ENCODE measurements at places on chromosomes 3 and 15.
A peak's percentile ranks its signal among the peaks of the same experiment; 100 is the strongest.

DNA sequence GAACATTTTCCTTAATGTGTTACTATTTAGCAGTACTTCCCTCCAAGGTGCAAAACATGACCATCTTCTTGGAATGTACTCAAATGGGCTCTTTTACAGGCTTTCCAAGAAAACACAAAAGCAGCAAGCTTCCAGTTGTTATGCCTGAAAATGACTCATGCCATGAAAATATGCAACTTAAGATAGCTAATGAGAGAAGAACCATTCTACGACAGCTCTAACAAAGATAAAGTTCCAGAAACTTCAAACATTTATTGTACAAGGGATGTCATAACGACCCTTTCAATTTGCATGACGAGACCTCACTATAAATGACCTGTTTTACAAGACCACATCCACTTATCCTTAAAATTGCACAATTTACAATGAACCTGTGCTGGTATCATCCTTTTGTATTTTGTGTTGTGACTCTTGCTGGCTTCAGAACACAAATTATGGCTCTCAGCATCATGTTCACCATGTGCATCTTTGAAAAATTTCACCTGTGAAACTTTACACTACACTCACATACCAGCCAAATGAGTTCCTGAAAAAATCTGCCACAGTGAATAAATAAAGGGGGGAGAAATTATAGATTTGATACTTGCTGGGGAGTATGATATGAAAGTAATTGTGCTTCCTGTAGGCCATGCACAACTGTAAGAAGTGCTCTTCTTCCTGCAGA is 433.7 kb downstream of the MAGI1 start:
- DNase-seq: no peak

GRCh38 chr3:58164199-58164879 is 46.4 kb downstream of the DNASE1L3 start:
- no peak for DNase-seq

DNA sequence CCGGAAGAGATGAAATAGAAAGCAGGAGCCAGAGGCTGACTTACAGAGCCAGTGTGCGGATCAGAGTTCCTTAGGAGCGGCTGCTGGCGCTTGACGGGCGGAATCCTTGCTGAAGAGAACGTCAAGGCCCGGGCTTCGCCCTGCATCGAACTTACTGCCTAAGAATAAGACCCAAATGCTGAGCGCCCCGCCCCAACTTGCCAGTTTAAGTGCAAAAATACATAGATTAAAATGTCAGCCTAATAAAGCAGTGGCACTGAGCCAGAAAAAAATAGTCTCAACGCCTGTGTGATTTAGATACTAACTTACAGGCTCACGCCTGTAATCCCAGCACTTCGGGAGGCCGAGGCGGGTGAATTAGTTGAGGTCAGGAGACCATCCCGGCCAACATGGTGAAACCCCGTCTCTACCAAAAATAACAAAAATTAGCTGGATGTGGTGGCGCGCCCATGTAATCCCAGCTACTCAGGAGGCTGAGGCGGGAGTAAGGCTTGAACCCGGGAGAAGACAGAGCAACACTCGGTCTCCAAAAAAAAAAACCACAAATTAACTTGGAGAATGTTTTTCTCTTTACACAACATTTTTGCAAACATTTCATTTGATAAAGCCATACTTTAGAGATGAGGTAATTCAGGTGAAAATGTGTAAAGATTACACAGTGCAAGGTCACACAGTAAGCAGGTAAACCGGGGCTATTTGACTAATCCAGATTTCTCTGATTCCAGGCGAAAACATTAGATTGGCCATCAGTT is 1.2 kb upstream of the UBP1 start:
- no peak for DNase-seq

- no peak for DNase-seq
These were observed 152.6 kb downstream of the SCAPER start for GRCh38 chr15:76752549-76752948.

- no peak for DNase-seq
These were observed 36.4 kb upstream of the PTPRG start for GRCh38 chr3:61524933-61525332.

DNA sequence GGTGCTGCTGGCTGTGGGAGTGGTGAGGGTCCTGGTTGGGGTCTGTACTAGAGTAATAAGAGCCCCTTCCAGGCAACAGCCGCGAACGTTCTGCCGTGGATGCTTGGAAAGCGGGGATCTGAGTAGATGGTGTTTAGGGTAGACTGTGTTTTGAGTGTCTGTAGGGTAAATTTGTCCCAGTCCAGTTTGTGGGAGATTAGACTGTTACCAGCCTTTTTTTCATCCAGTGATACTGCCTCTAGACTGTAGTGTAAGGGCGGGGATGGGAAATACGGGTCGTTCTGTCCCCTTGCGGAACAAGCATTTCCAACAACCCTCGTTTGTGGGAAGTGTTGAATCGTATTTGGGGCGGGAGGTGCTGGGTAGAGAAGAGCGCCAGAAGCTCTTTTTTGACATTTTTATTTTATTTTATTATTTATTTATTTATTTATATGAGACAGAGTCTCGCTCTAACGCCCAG is 424 bp downstream of the HAUS2 start:
- DNase-seq: no peak

- DNase-seq: no peak
These were observed 237.6 kb downstream of the TUSC7 start for GRCh38 chr3:116947148-116947547.

DNA sequence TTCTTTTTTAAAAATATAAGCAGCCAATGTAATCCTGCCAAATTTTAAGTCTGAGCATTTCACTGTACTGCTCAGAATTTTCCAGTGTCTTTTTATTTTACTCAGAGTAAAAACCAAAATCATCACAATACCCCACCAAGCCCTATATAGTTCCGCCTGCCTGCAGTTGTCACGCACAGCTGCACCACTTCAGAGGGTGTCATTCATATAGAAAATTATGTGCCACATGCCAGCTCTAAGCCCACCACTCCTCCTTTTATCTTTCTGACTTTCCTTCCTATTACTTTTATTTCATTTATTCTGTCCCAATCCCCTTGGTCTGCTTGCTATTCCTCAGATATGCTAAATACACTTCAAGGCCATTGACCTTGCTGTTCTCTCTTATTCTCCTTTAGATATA is 233.1 kb upstream of the DPPA4 start:
- no peak for DNase-seq

DNA sequence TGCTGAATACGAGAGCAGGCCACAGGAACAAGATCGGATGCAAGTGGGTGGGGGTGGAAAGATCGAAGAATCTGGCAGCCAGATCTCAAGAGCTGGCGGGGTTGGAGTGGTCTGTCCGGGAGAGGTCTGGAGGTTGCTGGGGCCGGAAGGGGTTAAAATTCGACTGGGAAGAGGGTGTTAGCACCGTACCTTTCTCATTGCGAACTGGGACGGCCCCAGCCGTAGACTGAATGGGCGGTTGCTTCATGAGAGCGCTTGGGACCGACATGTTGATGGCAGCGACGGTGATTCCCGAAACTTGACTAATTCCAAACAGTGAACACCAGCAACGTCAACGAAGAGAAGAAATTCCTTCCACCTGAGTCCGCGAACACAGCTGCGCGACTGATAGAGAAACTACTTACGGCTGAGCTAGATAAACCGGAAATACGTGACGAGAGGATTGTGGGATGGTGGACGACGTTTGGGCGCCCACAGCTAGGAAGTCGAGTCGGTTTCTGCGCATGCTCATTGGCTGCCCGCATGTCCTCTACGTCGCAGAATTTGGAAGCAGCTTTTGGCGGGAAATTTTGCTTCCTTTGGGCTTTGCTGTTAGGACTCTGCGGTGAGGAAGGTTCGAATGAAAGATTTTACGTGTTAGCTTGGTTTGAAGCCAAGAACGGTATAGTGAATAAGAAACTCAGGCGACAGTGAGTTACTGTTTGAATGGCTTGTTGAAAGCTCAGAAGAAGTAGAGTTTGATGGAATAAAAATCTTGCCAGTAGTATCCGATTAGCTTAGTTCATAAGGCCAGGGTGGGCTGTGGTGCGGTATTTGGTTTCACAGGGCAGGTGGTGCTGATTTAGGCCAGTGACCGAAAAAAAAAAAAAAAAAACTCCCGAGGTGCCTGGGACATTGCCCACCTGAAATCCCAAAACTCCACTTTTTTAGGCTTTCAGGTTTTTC is at the start of gene MFAP1:
MFAP1 (minus strand) TSS at position 389 of the 945 bp plus-strand sequence; CDS start at position 268, 121 bp downstream.
- DNase-seq: peak; percentile 98

GRCh38 chr15:62795171-62795570 is 247.4 kb upstream of the TPM1 start:
- DNase-seq: no peak

DNA sequence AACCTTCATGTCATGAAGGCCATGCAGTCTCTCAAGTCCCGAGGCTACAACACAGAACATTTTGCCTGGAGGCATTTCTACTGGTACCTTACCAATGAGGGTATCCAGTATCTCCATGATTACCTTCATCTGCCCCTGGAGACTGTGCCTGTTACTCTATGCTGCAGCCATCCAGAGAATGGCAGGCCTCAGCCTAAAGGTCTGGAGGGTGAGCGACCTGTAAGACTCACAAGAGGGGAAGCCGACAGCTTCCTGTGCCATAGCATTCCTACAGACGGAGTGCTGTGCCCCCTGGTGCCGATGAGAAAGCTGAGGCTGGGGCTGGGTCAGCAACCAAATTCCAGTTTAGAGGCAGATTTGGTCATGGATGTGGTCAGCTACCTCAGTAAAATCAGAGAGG is 51.3 kb upstream of the CADPS start:
- DNase-seq: no peak

Measured in T47D (cell line).